Breast epithelium (tissue), 4 donors: ENCODE measurements at places on chromosomes 7 and 10. TPM values are rescaled to one million over a fixed set of nuclear protein-coding genes. Genes with fewer than 3 reads are reported as not detected.
A peak's percentile ranks its signal among the peaks of the same experiment; 100 is the strongest.

- H3K4me1 ChIP-seq = no peaks in the 10 kb centered on the region
- no peaks in the 10 kb centered on the region for H3K36me3 ChIP-seq
- H3K27ac ChIP-seq = no peak overlapping the region
- H3K27me3 ChIP-seq = peaks cover 3% of the 10 kb centered on the region
- no peak overlapping the region for H3K4me3 ChIP-seq
- no peak for DNase-seq
Observed at GRCh38 chr7:103932389-103932788, 57.1 kb downstream of the RELN start.

DNA sequence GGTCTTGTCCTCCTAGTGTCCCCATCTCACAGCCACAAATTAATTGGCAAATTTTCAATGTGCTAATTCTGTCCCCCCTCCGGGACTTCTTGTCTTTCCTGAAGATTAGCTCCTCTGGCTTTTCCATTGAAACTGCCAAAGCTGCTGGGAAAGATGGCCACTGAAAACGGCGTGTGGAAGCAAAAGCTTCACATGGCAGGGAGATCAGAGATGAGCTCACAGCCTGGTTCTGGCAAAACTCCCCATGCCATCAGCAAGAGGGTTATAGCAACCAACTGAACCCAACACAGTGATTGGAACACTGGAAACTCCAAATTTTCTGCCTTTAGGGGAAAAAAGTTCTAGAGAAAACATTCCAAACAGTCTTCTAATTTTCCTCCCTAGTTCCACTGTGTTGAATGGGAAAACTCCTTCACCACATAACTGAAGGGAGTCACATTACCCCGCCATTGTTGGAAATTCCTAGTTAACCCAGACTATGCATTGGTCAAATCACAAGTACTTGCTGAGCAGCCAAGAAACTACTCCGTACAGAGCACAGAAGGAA is 37.0 kb downstream of the NRAP start:
- no peak overlapping the region for H3K4me3 ChIP-seq
- H3K27ac ChIP-seq = no peak overlapping the region
- no peaks in the 10 kb centered on the region for H3K27me3 ChIP-seq
- H3K4me1 ChIP-seq = no peaks in the 10 kb centered on the region

The TPST1 gene
- 23.2 TPM for total RNA-seq

GRCh38 chr10:69045441-69046300 is 42.2 kb upstream of the SRGN start:
- H3K4me1 ChIP-seq = no peaks in the 10 kb centered on the region
- H3K4me3 ChIP-seq = no peak overlapping the region
- H3K36me3 ChIP-seq = no peaks in the 10 kb centered on the region
- no peak overlapping the region for H3K27ac ChIP-seq
- no peak for DNase-seq

DNA sequence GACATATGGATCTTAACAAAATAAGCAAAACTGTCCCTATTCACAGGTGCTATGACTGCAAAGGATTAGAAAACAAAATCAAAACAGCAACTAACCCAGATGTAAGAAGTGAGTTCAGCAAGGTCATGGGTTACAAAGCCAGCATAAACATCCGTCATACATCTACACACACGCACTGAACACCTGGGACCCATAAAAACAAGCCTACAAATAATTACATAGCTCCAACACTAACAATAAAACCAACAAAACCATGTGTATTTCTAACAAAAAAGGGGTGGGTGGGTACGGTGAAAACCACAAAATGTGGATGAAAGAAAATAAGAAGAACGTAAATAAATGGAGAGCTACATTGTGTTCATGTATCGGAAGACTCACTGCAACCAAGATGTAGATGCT is 256.8 kb downstream of the ELFN1 start:
- DNase-seq = no peak
- H3K36me3 ChIP-seq = no peaks in the 10 kb centered on the region
- no peaks in the 10 kb centered on the region for H3K27me3 ChIP-seq
- H3K27ac ChIP-seq = no peak overlapping the region
- H3K4me3 ChIP-seq = no peak overlapping the region

DNA sequence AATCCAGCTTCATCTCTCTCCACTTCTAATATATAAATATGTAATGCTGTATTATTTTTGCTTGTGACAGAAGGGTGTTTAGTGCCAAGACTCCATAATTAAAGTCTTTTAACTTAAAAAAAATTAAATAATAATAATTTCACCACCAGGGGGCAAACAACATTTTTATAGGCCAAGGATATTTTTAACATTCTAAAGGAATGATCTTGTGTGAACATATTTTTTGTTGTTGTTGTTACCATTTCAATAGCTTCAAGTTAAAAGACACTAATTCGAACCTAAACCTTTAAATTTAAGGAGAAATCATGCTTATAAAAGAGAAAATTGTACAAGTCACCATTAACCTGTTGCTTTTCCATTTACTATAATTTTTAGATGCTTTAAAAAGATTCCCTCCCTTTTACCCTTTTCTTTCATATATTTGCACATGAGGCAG is 7.5 kb upstream of the DNAJC1 start:
- DNase-seq = no peak
- H3K36me3 ChIP-seq = no peaks in the 10 kb centered on the region
- H3K4me1 ChIP-seq = no peaks in the 10 kb centered on the region
- H3K27ac ChIP-seq = no peak overlapping the region
- no peak overlapping the region for H3K4me3 ChIP-seq

DNA sequence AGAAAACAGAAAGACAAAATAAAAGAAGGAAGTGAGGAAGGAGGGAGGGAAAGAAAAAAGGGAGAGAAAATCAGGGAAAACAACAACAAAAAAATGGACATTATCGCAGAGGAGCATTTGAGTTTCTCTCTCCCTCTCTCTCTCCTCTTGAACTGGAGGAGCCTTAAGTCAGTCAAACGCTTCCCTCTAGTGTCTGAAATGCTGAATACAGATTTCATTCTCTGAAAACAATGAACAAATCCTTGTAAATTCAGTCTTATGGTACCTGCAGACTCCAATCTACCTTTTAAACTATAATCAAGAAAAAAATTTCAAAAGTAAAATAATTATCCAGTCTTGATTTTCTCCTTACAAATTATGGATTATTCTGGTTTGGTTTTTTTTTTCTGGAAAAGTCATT is 89.2 kb upstream of the PFKP start:
- no peaks in the 10 kb centered on the region for H3K27me3 ChIP-seq
- no peak for DNase-seq
- H3K4me3 ChIP-seq = no peak overlapping the region
- no peaks in the 10 kb centered on the region for H3K4me1 ChIP-seq
- no peaks in the 10 kb centered on the region for H3K36me3 ChIP-seq
- H3K27ac ChIP-seq = no peak overlapping the region

GRCh38 chr7:94394437-94395140 is at the start of gene COL1A2:
Gene COL1A2, plus strand, starts transcription at chr7:94394895. Its CDS starts 137 bp downstream, at chr7:94395032.
- peak within 1 kb of the TSS; percentile 73 for H3K27ac ChIP-seq
- peak within 1 kb of the TSS; percentile 68 for H3K4me3 ChIP-seq
- peak; percentile 56 for DNase-seq
- no peaks in the 10 kb centered on the region for H3K36me3 ChIP-seq

DNA sequence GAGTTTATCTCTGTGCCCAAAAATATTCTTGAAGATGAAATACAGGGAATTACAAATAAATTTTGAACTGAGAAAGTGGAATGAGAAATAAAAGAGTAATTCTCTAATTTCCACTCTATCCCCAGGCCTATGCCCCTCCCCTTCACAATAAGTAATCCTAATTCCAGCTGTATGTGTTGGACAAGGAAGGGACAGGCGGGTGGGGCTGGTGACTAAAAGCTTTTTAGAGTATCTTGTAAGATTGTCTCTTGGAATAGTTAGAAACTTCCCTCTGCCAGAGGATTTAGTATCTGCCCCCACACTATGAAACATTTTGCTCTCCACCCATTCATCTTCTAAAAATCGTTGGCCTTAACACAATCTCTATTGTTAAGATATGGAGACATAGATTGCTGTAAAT is 199.2 kb downstream of the MBL2 start:
- no peaks in the 10 kb centered on the region for H3K4me1 ChIP-seq
- DNase-seq = no peak
- H3K27me3 ChIP-seq = no peaks in the 10 kb centered on the region
- H3K4me3 ChIP-seq = no peak overlapping the region
- no peak overlapping the region for H3K27ac ChIP-seq
- no peaks in the 10 kb centered on the region for H3K36me3 ChIP-seq

The MBL2 gene
- total RNA-seq = not detected

- peaks cover 22% of the 10 kb centered on the region for H3K27me3 ChIP-seq
- no peaks in the 10 kb centered on the region for H3K4me1 ChIP-seq
- DNase-seq = peak; percentile 43
- H3K27ac ChIP-seq = no peak within 1 kb of the TSS
- peak within 1 kb of the TSS; percentile 69 for H3K4me3 ChIP-seq
- H3K36me3 ChIP-seq = no peaks in the 10 kb centered on the region
Observed at GRCh38 chr7:27185013-27185853, at the start of gene HOXA11. Gene HOXA11, minus strand, starts transcription at chr7:27185232. Its CDS starts 88 bp downstream, at chr7:27185144.

The C10orf67 gene
- total RNA-seq = not detected

The COL13A1 gene
- total RNA-seq = 0.73 TPM

The ZNF783 gene
- 23.9 TPM for total RNA-seq

DNA sequence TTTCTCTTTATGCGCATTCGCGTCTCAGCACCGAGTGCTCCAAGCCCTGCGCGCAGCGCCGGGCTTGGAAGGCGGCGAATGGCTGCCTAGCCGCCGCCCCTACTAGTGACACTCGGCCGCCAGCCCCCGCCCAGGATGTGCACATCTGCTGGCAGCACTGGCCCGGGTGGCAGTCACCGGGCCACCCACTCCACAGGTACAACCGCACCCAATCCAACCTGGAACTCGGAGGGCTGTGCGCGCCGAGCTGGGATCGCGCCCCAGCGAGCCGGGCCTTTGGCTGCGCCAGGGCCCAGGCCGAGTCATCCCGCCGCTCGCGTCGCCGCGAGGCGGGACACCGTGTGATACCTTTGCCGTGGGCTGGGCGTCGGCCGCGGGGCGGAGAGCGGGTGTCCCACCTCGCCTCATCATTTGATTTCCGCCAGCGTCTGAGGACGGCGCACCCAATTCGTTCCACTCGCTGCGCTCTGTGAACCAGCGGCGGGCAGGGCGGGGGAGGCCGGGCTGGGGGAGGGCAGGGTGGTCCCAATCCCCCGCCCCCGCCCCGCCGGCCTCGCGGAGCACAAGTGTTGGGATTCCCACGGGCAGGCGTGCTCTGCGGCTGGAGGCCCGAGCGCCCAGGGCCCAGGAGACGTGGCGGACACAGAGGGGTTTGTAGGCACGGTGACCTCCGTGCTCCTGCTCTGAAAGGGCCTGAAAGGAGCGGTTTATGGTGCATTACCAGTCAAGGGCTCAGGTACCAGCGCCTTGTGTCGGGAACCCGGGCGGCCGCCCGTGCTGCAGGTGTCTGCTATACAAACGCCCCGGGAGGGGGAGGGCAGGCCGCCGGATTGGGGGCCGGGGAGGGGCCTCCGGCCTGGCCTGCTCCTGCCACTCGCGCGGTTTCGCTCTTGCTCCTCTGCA is 17.8 kb upstream of the PTF1A start:
- DNase-seq = no peak
- H3K4me3 ChIP-seq = no peak overlapping the region
- H3K27me3 ChIP-seq = peaks cover 3% of the 10 kb centered on the region
- no peaks in the 10 kb centered on the region for H3K36me3 ChIP-seq
- no peak overlapping the region for H3K27ac ChIP-seq
- peaks cover 11% of the 10 kb centered on the region for H3K4me1 ChIP-seq

DNA sequence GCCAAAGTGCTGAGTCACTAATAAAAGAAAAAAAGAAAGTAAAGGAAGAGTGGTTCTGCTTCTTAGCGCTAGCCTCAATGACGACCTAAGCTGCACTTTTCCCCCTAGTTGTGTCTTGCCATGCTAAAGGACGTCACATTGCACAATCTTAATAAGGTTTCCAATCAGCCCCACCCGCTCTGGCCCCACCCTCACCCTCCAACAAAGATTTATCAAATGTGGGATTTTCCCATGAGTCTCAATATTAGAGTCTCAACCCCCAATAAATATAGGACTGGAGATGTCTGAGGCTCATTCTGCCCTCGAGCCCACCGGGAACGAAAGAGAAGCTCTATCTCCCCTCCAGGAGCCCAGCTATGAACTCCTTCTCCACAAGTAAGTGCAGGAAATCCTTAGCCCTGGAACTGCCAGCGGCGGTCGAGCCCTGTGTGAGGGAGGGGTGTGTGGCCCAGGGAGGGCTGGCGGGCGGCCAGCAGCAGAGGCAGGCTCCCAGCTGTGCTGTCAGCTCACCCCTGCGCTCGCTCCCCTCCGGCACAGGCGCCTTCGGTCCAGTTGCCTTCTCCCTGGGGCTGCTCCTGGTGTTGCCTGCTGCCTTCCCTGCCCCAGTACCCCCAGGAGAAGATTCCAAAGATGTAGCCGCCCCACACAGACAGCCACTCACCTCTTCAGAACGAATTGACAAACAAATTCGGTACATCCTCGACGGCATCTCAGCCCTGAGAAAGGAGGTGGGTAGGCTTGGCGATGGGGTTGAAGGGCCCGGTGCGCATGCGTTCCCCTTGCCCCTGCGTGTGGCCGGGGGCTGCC is at the start of gene IL6:
Gene IL6, plus strand, starts transcription at position 294 of the 807 bp plus-strand sequence. Its CDS starts 63 bp downstream, at position 357.
- H3K4me1 ChIP-seq = no peaks in the 10 kb centered on the region
- peak; percentile 65 for DNase-seq
- H3K4me3 ChIP-seq = peak within 1 kb of the TSS; percentile 63
- no peaks in the 10 kb centered on the region for H3K27me3 ChIP-seq
- H3K27ac ChIP-seq = peak within 1 kb of the TSS; percentile 90
- H3K36me3 ChIP-seq = no peaks in the 10 kb centered on the region

DNA sequence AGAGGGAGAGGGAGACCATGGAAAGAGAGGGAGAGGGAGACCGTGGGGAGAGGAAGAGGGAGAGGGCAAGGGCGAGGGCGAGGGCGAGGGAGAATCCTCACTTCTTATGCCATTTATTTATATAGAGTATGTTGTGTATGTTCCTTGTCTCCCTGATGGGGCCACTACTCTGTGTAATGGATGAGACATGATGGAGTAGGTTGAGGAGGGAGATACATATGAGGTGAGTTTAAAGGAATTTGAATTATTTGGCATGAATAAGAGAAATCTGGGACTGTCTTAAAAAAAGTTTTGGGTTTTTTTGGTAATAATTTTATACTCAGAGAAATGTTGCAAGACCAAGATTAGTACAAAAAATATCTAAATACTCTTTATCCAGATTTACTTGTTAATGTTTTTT is 20.1 kb downstream of the CCSER2 start:
- H3K4me1 ChIP-seq = no peaks in the 10 kb centered on the region
- DNase-seq = no peak
- H3K4me3 ChIP-seq = no peak overlapping the region
- no peaks in the 10 kb centered on the region for H3K27me3 ChIP-seq
- peak overlapping the region; percentile 59 for H3K27ac ChIP-seq

The TNPO3 gene
- 36.4 TPM for total RNA-seq
